ENCODE measurements at places on chromosomes 16 and 17.

GRCh38 chr17:81840826-81841778, 6.3 kb upstream of the PPP1R27 start:
- no peak for DNase-seq

GRCh38 chr17:68601565-68602288, 560 bp upstream of the FAM20A start:
- no peak for DNase-seq

DNA sequence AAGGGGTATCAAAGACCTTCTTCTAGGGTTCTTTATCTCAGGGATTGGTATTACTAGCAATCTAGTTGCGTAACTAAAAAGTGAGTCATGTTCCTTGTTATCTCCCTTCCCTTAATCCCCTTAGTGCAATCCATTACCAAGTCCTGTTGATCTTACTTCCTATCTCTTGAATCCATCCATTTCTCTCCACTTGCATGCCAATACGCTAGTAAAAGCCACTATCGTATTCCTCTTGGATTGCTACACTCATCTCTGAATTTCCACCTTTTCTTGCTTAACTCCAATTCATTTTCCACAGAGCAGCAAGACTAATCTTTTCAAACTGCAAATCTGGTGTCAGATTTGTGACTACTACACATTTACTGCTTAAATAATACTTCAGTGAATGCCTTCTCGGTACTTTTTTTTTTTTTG, 1.8 kb upstream of the ADAT1 start:
- no peak for DNase-seq

GRCh38 chr17:73175962-73176565, 11.3 kb downstream of the SSTR2 start:
- no peak for DNase-seq

- DNase-seq, result no peak
These were observed 28.5 kb downstream of the CACNG1 start for GRCh38 chr17:67072885-67073284.

- DNase-seq, result no peak
These were observed 145.6 kb upstream of the RCVRN start for GRCh38 chr17:10050597-10051101.

- no peak for DNase-seq
These were observed 74.1 kb downstream of the ASIC2 start for GRCh38 chr17:33218698-33219601.

DNA sequence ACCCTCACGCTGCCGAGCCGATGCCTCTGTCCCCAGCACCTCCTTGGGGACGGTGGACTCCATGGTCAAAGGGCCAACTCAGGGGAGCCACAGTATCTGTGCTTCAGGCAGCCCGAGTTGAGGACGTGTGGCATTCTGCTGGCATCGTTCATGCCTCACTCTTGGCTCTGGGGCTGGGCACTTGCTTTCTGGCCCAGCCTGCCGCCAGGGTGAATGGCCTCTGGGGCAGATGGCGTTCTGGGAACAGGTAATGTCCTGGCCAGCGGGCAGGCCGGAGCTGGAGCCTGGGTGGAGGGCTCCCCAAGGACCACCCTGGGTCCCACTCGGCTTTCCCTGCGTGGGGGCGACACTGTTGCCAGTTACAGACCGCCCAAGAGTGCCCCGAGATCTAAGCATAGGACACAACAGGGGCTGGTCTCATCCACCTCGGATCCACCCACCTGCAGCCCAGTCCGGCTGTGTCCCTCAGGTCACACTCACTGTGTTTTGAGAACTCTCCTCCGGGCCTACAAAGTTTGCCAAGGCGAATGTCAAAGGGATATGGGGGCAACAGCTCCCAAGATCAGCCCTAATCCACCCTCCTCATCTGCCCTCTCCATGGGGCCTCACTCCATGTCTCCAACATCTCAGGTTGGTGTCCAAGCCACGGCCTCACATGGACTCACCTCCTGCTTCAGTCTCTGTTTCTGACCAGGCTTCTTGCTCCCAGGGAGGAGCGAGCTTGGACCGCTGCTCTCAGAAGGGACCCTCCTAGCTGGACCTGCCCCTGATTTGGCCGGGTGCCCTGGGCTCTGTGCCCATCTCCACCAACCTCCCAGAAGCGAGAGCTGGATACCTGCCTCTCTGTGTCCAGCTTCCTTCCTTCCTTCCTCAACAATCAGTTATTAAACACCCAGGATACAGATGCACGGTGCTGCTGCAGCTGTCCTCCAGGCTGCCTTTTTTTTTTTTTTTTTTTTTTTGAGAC, 60.8 kb downstream of the TMEM235 start:
- DNase-seq, result no peak

DNA sequence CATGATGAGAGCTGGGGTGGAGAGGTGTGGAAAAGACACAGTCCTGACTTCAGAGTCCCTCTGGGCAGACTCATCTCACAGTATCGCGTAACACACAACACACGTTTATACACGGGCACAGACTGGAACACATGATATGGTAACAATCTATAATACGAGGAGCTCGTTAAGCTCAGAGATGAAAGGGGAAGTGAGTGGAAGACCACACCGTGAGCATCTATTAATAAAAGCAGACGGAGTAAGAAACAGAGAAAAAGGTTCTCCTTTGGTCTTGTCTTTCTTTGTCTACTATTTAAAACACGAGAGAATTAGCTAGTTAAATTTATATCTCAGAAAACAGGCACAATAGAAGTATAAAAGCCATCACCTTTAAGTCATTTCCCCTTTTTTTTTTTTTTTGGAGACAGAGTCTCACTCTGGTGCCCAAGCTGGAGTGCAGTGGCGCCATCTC, 13.5 kb downstream of the ANKRD11 start:
- no peak for DNase-seq

DNA sequence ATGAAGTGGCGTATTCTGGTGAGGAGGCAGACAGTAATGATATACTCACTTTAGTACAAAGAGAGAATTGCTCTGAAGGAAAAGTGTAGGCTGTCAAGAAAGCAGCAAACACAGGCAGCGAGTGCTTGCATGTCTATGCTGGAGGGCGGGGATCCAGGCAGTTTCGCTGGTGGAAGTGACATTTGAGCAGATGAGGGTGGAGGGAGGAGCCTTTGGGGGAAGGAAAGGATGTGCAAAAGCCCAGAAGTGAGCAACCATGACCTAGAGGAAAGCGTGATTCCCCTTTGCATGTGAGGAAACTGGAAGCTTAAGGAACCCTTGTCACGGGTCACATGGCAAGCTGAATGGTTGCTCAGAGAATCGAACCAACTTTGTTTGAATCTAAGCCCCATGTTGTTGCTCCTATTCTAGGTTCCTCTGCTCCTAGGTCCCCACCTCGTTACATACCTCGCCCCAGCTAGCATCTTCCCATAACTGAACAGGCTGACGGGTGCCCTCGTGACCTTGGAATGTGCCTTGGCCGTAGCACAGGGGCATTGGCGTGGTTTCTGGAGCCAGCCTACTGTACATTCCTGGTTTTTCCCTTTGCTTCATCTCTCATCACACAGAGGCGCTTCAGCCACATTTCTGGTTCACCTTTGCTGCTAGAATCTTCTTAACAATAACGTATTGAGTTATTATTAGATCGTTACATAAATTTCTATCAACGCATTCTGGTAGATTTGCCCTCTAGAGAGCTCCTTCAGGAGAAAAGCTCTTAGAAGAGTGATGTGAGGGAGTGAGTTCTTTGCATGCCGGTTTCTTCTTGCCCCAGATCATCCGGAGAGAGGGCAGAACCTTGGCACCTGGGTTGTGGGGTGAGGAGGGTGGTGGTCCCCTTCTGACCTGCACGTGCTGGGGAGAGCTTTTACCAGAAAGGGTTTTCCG, 191.8 kb downstream of the SNX29 start:
- no peak for DNase-seq

DNA sequence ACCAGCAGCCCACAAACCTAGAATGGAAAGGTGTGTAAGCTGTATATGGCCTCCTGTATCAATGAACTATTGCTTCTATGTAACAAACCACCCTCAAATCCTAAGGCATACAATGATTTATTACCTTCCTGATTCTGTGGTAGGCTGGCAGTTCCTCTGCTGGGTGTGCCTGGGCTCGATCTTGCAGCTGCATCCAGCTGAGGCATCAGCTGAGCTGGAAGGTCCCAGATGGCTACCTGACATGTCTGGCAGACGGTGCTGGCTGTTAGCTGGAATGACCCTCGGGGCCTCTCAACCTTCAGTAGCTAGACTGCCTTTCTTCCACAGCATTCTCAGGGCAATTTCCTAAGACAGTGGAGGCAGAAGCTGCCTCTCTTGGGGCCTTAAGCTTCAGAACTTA, 152.7 kb downstream of the RAB11FIP4 start:
- no peak for DNase-seq

- DNase-seq, result no peak
These were observed 78.6 kb upstream of the ZFHX3 start for GRCh38 chr16:73126525-73126853.

GRCh38 chr17:76997981-76998531, 129.9 kb downstream of the MGAT5B start:
- DNase-seq, result peak; percentile 49

GRCh38 chr16:71473891-71474290, 11.8 kb upstream of the ZNF23 start:
- no peak for DNase-seq

- DNase-seq, result no peak
These were observed 147.2 kb downstream of the HS3ST2 start for GRCh38 chr16:22961206-22961605.

GRCh38 chr16:49055824-49056545, 225.7 kb downstream of the CBLN1 start:
- no peak for DNase-seq

GRCh38 chr17:82559566-82560251, 40.2 kb downstream of the FOXK2 start:
- no peak for DNase-seq

All from T-helper 17 cell (primary cell).